ENCODE measurements at places on chromosomes 5 and 9.
A peak's percentile ranks its signal among the peaks of the same experiment; 100 is the strongest.

GRCh38 chr5:103523319-103523718, 39.3 kb downstream of the NUDT12 start:
- no peak for DNase-seq

DNA sequence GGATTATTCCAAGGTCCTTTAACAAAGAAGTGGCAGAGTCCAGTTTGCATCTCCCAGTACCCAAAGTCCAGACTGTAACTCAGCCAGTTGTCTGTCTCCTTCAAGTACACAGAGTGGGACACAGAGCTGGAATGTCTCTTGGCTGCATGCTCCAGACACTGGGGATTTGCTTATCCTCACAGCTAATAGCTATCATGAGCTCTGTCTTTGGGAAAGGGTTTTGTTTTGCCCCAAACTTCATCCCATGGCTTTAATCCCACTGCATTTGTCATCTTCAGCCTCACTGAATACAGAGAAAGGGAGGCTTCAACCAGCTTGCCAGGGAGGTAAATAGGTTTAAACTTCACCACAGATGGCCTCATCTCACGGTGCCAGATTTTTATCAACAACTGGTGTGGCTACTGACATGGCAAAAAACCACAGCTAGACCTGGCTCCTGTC, 412.2 kb upstream of the SLC24A2 start:
- no peak for DNase-seq

DNA sequence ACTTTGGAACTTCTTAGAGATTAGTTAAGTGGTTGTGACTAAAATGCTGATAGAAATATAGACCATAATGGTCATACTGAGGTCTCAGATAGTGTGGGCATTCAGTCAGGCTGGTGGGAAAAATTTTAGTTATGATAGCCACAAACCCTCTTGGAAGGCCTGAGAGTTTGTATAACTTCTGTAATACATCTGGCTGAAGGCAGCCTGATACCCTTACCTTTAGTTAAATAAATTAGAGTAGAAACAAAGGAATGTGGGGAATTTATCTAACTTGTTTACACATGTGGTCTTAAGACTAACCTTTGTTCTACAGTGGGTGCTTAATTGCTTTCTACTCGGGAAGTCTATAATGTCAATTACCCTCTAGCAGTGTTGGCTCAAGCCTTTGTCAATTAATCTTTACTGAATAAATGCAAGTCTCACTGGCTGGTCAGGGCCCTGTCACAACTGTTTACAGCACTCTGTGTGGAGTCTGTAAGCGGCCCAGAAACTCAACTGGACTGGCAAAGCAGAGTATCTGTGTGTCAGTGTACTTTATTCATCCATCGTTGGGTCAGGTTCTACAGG, 184.0 kb downstream of the FBXO4 start:
- no peak for DNase-seq

DNA sequence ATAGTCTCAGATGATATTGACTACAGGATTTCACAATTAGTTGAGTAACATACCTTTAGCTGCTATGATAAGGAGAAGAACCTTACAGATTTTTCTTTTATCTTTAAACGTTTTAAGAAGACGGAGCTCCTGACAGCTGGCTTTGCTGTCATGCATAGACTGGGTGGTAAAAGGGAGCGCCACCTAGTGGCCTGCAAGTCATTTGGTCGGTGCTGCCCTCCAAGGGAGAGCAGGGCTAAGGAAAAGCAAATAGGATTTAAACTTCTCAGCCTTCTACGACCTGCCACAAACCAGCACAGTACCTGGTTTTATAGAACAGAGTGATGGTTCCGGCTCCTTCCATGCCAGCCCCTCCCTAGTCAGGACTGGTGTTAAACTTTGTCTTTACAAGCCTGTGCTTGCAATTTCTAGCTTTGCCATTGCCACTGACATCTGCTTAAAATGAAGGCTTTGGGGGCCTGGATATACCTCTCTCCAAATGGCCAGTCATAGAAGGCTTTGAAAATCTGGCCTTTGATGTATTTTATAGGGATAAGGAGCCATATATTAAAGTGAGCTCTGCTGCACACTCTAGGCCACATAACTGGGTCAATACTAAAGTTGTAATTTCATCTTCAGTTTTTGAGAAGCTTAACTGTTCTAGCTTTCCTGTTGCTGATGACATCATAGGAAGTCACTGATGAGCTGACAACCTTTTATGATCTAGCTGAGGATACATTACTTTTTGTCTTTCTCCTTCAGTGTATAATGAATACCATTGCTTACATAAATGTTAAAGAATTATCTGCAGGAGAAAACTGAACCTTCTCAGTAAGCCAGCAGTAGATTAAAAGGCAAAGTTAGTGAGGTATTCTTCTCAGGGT, 31.1 kb upstream of the ADAMTSL1 start:
- peak; percentile 88 for DNase-seq

DNA sequence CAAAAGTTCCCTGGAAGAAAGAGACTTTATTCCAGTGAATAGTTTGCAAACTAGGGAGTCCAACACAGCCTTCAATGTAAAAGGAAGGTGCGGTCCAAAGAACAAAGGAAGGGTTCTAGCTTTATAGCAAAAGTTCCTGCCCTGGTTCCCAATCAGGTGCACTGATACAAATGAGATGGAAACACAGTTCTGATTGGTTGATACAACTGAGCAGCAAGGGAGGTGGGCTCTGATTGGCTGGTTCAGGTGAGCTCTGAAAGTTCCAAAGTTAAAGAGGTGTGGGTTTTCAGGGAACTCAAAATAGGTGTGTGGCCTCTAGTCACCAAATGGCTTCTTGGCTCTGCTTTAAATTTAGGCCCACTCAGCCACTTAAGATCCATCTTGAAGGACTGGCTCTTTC, 43.1 kb downstream of the P4HA2 start:
- DNase-seq = no peak

- DNase-seq = no peak
Observed at GRCh38 chr9:131296460-131296859, 6.9 kb downstream of the PLPP7 start.

DNA sequence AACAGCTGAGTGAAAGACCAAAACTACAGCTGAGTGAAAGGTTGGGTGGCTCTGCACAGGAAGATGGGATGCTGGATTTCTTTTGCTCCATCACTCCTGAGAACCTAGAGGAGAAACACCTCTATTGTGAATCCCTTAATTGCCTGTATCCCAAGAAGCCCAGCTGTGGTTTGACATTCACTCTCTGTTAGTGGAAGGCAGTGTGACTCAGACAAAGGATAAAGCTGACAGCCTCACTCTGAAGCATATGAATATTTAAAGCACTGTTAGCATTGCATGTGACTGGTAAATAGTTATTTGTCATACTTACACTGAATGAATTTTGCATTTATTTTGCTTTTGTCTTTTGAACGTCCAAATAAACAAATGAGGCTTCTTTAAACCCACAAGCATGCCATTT, 367.1 kb upstream of the RIOK2 start:
- DNase-seq = peak; percentile 79

DNA sequence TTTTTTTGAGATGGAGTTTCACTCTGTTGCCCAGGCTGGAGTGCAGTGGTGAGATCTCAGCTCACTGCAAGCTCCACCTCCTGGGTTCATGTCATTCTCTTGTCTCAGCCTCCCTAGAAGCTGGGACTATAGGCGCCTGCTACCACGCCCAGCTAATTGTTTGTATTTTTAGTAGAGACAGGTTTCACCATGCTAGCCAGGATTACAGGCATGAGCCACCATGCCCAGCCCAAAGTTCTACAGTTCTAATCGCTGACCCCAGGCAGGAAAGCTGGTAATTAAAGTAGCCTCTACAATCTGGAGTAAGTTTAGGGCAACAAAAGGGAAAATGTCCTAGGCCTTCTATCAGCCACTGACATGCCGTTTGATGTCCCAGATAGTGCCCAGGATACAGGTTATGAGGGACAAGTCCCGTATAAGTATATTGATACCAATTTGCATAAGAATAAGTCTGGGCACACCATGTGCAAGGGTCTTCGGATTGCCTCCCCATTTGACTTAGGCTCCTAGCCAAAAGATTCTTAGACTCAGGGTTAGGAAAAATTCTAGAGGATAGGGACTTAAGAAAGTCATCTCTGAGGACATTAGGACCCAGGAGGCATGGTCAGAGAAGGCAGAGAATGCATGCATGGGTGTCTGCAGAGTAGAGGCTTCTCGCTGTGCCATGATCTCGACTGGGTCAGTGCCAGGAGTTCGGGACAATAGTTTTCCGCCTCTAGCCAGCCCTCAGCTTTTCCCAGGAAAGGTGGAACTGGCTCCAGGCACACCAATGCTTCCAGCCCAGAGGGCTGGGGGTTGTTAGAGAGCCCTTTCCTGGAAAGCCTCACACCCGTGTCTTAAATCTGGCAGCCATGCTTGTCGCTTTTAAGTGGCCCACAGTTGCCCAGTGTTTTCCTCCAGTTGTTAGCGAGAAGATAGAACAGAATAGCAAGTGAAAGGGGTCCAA, 1111.1 kb downstream of the TAF11L14 start:
- DNase-seq = peak; percentile 66

DNA sequence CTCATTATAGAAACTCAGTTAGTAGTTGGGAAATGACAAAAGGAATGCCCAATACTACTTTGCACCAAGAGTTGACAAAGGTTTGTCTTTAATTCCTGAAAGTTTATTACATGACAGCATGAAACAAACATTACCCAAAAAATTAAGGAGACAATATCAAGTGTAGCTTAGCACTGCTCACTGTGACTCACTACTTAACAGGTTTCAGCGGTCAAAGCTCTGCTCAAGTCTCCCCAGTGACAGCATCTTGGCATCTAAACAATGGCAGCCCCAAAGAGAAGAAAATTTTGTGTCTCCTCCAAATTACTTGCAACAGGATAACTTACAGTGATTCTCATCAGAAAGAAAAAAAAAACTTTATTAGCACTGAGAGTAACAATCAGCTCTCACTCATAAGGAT, 1030.2 kb downstream of the EFNA5 start:
- peak; percentile 12 for DNase-seq

- no peak for DNase-seq
Observed at GRCh38 chr9:37370282-37370681, 52.2 kb upstream of the GRHPR start.

DNA sequence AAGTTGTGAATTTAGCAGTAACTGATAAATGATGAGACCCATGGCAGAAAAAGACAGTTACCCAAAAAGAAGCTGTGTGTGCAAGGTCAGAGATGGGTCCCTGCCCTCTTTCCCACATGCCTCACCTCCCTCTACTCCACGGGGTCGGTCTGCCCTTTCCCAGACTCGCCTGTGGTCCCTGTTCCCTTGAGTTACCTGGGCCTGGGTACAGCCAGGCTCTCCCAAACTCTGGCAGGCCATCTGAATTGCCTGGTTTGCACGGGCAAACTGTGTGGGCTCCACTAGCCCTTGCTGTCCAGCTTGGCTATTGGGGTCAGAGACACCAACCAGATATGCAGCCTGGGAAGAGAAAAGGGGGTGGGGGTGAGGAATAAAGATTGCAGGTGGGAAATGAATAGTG, 18.4 kb upstream of the TPM2 start:
- no peak for DNase-seq

- peak; percentile 73 for DNase-seq
Observed at GRCh38 chr9:17063535-17064135, 71.2 kb upstream of the CNTLN start.

DNA sequence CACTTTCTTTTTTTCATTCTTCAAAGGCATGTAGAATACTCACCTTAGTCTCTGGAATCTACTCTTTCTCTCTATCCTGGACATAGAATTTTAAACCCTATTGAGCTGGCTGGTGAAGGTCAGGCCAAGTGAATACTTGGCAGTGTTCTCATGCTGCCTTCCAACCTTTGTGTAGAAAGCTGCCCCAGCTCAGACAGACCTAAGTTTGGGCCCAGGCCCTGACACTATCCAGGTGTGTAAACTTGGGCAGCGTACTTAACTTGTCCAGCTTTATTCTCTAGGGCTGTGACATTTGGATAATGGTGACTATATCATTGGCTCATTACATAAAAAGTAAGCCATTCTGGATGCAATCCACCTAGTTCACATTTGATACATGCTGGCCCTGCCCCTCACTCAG, 298.3 kb downstream of the IRX1 start:
- no peak for DNase-seq

- no peak for DNase-seq
Observed at GRCh38 chr5:37738865-37739488, 100.9 kb downstream of the GDNF start.

DNA sequence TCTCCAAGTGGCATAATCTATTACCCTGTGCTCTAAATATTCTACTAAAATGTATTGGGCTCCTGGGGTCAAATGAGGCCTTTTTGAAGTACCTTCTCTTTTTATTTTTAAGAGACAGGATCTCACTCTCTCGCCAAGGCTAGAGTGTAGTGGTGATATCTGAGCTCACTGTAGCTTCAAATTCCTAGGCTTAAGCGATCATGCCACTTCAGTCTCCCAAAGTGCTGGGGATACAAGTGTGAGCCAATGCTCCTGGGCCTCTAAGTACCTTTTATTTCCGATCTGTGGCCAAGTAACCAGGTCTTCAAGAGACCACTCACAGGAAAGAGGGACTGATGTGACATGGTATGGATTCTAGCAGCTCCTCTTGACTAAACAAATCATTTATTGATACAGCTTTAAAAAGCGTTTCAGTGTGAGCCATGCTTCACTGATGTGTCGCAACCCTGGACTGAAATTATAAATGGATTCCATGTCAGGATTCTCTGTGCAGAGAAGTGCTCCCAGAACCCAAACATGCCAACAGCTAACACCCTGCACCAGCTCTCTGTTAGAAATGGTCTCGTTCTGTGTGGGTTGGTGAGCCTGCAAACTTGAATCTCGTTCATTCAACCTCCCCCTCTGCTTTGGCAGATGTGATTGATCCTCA, 477.8 kb downstream of the HINT1 start:
- DNase-seq = no peak

DNA sequence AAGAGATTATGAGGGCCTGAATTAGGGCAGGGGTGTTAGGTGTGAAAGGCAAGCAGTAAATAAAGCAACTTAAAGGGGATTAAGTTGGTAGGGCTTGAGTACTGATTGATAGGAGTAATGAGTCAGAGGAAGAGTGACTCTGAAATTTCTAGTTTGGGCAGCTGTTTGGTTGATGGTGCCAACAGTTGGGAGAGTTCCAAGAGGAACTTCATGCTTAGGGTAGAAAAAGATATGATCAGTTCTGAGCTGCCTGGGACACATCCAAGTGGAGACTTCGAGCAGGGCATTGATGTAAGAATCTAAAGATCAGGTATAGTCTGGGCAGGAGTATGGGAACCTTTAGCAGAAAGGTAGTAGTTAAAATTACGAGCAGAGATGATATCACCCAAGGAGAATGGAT, 10.2 kb downstream of the MAMDC2 start:
- DNase-seq = peak; percentile 28

DNA sequence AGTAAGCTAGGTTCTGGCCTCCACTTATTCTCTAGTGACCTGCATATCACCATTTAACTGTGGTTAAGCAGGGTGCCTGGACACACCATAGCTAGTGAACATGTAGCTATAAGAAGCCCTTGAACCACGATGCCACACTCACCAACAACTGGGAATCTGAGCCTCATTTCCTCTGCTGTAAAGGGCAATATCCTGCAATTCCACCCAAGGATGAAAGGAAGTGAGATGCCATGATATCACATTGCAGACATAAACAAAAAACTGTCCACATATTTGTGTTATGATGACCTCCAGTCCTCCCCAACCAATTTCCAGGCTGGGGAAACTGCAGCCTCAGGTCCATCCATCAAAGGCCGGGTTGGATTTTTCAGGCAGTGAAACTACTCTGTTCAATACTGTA, 10.4 kb downstream of the TNIP1 start:
- DNase-seq = peak; percentile 78

All from RKO (cell line).